ENCODE measurements at places on chromosomes 1 and 21.

- no peak for DNase-seq
Observed at GRCh38 chr1:145985502-145986439, 10.6 kb downstream of the TXNIP start.

DNA sequence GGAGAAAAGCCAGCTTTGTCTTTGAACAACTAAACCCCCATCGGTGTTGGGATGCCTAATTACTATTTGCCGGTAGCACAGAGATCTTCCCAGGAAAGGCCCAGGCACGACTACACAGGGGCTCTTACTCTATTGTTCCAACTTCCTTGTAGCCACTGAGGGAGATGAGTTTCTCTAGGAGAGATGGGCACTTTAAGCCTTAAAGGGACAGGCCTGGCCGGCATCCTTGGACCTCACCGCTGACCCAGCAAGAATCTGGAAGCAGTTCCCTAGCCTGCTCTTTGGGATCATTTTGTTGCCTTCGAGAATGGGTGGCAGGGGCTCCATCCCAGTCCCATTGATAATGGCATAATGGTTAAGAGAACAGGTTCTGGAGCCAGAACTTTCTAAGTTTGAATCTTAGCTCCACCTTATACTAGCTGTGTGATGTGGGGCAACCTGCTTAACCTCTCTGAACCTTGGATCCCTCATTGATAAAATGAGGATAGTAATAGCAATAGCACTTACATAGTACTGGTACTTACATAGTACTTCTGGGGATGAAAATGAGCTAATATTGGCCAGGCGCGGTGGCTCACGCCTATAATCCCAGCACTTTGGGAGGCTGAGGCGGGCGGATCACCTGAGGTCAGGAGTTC lies 239.1 kb upstream of the TMEM51 start:
- no peak for DNase-seq

DNA sequence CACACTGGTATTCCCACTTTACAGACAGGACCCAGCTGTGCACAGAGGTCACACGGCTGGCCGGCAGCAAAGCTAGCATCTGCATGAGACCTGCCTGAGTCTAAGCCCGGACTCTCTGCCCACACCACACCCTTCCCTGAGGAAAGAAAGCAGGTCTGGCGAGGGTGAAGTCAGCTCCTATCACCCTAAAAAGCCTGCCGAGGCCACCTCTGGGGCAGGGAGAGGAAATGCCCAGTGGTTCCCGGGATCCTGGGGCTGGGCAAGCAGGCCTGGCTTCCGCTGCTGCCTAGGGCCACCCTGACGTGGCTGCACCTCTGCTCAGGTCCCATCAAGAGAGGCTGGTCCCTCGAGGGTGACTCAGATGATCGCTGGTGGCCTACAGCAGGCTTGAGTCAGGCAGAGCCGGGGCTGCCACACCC lies 42.2 kb downstream of the RAP1GAP start:
- no peak for DNase-seq

DNA sequence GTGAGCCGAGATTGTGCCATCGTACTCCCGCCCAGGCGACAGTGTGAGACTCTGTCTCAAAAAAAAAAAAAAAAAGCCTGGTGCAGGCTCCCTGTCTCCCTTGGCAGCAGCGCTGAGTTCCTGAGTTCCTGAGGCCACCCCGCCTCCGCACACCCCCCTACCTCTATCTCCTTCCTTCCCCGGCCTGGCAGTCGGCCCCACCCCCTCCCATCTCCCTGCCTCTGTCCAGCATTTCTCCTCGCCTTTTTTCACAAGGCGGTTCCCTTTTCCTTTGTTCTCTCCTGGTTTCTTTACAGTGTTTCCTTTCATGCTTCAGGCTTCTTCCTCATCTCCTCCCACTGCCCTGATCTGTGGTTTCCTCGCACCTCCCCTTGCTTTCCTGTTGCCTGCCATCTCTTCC lies 2.7 kb downstream of the RORC start:
- no peak for DNase-seq

- DNase-seq: no peak
Observed at GRCh38 chr1:115325874-115326273, 12.2 kb downstream of the NGF start.

- DNase-seq: no peak
Observed at GRCh38 chr1:117638759-117639158, 32.9 kb downstream of the TENT5C start.

DNA sequence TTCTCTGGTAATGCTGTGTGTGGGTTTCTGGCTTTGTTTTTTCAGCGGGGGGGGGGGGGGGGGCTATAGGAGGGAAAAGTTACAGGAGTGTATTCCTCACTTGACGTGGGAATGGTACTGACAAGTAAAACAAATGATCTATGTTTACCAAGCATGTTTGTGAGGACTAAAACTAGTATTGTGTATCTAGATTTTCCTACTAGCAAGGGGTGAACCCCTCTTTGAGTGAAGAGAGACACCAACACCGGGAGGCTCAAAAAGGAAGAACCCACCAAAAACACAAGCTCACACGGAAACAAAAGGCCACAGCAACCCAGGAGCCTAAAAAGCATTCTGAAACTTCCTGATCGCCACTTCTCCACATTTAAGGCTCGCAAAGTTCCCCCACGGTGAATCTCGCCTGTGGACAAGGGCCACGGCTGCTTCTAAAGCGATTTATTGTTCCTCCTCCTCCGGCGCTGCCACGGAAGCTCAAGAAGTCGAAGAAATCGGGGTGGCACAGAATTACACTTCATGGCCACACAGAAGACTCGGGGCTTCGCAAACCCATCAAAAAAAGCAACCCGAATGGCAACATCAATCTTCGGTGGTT lies 703 bp downstream of the PUM1 start:
- no peak for DNase-seq

DNA sequence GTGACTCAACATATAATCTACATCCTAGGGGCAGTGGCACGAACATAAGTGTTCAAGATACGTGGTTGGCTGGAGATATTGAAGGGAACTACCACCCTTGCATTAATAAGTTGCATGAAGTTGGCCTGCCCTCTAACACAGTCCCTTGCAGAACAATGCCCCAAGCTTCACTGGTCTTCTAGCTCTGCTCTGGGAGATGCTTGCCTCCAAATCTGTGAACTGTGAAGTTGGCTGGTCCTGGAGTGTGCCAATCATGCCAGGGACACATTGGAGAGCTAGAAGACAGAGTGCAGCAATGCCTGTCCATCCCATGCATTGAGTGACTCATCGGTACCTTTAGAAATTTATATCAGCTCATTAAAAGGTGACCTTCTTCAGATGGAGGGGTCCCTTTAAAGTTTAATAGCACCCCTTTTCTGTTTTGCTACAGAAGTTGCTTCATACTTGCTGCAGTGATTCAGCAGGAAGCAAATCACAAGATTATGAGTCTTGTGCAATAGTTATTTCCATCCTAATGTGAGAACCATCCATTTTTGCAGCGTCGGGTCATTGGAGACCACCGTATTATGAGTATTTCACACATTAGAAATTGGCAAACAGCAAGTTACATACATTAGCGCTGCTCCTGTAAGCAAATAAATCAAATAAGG lies 55.2 kb upstream of the KAZN start:
- DNase-seq: no peak

- no peak for DNase-seq
Observed at GRCh38 chr1:66439031-66439740, 94.8 kb upstream of the SGIP1 start.

DNA sequence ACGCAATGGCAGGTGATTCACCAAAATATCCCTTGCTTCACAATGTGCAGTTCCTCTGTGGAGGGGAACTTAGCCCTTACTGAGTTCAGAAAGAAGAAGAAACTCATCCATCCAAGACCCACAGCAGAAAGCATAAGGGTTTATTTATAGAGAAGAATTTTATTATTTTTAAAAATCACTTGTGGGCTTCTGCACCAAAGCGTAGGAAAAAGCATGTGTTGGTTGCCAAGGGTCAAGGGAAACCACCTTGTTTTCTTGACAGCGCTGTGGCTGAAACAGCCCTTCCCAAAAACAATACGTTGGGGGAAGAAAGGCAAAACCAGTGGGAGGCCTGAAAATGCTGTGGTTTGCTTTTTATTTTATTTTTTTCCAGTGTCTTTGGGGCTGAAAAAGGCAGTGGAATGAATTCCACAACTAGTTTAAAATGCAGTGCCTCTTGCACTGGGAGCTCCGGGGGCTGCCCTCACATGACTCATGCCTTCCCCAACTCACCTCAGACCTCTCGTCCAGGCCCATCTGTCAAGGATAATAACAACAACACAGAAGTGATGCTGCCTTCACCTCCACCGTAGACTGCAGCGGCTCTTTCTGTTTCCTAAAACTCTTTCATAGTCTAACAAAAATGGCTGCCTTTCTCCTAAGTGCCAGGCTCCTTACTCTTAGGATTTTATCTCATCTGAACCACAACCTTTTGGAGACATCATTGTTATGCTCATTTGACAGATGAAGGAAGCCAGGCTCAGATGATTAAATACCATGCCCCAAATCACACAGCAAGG lies 224.2 kb upstream of the JUN start:
- no peak for DNase-seq

DNA sequence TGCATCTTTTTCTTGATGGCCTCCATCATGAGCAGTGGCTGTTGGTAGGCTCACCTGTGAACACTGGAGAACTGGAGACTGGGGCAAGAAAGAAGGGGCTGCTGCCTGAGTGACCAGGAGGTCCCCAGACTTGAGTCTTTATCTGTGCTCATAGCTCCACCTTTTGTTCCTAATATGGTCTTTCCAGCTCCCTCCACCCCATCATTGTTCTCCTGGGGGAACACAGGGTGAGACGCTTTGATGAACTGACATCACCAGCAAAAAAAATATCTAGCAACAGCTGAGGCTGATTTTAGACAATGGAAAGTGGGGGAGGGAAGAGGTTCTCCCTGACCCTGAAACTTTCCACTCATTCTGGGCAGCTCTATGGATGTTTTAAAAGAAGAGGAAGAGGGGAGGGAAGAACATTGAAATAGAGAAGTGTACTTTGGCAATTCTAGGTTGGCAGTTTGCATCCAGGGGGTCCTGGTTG lies at the start of gene TPM3:
TSS of gene TPM3 (minus strand) at position 111 of the 472 bp plus-strand sequence. CDS start at position 29, 82 bp downstream.
- no peak for DNase-seq

DNA sequence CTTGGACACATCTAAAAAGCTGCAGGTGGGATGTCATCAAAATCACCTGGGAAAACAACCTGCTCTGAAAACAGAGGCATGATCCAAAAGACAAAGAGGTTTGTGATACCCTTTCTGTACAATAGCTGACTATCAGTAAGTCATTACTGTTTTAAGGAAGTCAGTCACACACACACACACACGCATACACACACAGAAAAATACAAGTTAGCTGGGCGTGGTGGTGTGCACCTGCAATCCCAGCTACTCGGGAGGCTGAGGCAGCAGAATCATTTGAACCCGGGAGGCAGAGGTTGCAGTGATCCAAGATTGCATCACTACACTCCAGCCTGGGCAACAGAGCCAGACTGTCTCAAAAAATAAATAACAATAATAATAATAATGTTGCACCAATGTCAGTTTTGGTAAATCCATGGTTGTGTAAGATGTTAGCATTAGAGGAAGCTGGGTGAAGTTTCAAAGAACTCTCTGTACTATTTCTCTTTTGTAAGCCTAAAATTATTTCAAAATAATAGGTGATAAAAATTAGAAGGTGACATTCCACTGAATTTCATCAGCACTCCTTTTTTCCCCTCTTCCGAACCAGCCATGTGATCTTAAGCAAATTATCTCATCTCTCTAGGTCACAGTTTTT lies 9.9 kb upstream of the HLCS start:
- DNase-seq: no peak

- no peak for DNase-seq
Observed at GRCh38 chr1:59316497-59317128, 19.7 kb downstream of the FGGY start.

GRCh38 chr1:24849672-24850295 lies 80.3 kb downstream of the RUNX3 start:
- DNase-seq: no peak

Data from stimulated activated CD4-positive, alpha-beta T cell treated with anti-CD3 and anti-CD28 coated beads, Interleukin-15, amount 100 ng/mL, for 48 hours (primary cell).